ENCODE measurements at places on chromosomes 6 and 20.

DNA sequence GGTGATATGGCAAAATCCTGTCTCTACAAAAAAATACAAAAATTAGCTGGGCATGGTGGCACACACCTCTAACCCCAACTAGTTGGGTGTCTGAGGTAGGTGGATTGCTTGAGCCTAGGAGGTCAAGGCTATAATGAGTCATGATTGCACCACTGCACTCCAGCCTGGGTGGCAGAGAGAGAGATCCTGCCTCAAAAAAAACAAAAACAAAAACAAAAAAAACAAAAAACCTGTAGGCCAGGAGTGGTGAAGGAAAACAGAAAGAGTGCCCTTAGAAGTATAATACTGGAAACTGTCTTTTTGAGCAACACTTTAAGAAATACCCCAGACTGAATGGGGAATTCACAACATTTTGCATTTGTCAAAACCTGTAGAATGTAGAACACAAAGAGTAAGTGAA is 85.3 kb downstream of the JARID2 start:
- DNase-seq, result no peak

DNA sequence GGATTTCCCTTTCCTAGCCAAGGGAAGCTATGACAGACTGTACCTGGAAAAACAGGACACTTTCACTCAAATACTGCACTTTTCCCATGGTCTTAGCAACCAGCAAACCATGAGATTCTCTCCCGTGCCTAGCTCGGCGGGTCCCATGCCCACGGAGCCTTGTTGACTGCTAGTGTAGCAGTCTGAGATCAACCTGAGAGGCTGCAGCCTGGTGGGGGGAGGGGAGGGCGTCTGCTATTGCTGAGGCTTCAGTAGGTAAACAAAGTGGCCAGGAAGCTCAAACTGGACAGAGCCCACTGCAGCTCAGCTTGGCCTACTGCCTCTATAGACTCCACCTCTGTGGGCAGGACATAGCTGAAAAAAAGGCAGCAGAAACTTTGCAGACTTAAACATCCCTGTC is 61.8 kb downstream of the EPM2A start:
- DNase-seq, result no peak

- no peak for DNase-seq
Measured at GRCh38 chr6:49030251-49031020, 432.6 kb downstream of the MMUT start.

DNA sequence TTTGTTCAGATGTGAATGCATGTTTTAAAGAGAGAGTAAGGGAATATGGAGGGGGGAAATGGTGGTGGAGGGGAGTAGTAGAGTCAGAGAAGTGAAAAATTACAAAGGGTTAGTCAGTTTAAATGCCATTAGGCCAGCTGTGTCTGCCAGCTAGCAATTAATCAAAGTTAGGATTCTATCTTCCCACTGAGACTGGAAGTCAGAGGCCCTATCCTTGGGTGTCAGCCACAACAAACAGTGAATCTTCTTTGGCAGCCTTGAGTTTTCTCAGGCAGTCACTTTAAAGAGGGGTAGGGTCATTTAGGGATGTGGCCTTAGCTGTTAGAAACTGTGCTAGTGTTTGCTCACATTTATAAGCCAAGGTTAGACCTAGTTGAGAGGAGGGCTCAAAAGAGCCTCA is 120.5 kb upstream of the BTBD3 start:
- no peak for DNase-seq

- no peak for DNase-seq
Measured at GRCh38 chr6:147684906-147685305, 176.4 kb downstream of the SAMD5 start.

GRCh38 chr6:109302176-109302575 is 80.1 kb downstream of the CD164 start:
- no peak for DNase-seq

- no peak for DNase-seq
Measured at GRCh38 chr6:126890055-126890454, 228.4 kb upstream of the RSPO3 start.

DNA sequence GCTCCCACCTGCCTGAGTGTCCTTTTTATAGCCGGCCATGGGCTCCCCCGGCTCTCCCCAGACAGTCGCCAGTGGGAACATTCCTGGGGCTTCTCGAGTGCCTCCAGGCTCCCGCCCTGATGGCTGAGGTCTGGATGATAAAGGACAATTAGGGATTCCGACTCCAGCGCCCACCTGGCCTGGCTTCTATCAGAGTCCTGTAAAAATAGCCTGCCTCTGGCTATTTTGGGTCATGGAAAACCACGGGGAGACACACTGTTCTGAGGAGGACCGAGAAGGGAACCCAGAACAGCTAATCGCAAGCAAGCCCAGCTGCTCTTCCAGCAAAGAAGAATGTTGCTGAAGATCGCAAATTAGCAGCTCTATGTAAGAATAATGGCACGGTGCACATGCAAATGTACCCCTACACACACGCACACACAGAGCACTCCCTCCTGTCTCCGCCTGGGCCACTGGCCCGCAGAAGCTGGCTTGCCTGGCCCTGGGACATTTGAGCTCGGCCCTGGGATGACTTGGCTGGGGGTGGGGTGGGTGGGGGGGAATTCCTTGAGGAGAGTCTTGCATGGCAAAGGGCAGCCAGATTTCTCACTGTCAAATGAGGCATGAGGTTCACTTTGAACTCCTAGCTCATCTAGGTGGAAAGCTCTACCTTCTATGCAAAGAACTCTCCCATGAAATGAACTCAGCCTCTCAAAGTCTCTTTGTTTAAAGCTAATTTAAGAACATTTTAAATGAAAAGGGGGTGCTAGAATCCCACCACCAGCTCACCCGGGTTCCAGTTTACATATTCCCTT is 55.3 kb downstream of the CTCFL start:
- DNase-seq, result no peak

DNA sequence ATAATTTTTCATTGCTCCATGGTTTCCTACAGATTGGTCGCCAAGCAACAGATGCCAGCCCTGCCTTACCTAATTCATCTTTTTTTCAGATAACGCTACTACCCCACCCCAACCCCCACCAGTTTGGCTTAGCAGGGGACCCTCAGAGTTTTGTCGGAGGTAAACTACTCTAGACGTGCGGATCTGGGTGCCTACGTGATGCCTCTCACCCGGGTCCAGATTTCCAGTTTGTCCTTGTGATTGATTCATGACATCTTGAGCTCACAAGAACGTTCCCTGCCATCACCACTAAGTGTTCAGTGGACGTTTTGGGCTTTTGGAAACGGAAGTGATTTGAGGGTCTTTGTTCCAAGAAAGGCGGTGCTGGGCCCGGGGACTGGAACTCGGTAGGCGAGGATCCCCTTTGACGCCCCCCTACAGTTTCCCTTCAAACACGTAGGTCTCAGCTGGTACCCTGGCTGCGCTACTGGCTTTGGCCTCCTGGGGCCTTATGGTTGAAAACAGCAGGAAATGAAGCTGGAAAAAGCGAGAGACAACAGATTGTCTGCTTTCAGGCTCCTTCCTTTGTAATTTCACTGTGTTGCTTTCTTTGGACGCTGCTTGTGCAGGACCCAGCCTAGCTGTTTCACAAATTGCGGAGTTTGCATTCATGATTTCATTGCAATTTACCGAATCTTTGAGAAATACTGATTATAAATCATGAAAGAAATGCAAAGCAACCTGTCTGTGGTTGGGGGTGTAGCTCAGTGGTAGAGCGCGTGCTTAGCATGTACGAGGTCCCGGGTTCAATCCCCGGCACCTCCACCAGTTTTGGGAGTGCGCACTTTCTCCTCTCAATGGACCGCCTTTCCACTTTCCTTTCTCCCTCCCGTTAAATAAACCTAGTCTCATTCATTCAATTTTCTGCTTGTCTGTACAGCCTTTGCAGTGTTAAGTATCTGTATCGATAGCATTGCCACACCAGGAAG is 81.0 kb downstream of the GPX5 start:
- DNase-seq, result no peak
